Stimulated activated CD8-positive, alpha-beta memory T cell treated with anti-CD3 and anti-CD28 coated beads, Interleukin-4, amount 100 ng/mL, for 4 hours (primary cell): ENCODE measurements at places on chromosomes 7 and 10.

GRCh38 chr7:100545360-100546128 lies 6.5 kb downstream of the AGFG2 start:
- DNase-seq: no peak

- DNase-seq: no peak
Observed at GRCh38 chr10:21135023-21135931, 238.2 kb upstream of the NEBL start.

- DNase-seq: no peak
Observed at GRCh38 chr7:80216996-80217842, 82.6 kb downstream of the GNAI1 start.

DNA sequence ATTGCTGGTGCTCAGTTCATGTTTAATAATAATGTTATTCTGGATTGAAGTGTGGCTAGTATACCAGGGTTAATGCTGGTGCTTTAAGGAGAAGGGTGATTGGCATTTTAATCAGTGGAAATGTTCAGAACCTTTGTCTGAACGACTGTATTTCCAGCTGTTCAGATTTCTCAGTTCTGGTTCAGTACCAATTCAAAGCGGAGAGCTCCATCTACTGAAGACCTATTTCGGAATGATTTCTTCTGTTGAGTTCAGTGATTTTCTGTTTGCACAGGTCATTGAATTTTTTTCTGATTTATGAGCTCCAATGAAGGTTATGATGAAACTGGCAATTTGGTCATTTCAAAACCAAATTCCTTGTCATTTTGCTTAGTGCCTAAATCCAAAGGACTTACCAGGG lies 160.1 kb downstream of the EXOC4 start:
- DNase-seq: no peak

DNA sequence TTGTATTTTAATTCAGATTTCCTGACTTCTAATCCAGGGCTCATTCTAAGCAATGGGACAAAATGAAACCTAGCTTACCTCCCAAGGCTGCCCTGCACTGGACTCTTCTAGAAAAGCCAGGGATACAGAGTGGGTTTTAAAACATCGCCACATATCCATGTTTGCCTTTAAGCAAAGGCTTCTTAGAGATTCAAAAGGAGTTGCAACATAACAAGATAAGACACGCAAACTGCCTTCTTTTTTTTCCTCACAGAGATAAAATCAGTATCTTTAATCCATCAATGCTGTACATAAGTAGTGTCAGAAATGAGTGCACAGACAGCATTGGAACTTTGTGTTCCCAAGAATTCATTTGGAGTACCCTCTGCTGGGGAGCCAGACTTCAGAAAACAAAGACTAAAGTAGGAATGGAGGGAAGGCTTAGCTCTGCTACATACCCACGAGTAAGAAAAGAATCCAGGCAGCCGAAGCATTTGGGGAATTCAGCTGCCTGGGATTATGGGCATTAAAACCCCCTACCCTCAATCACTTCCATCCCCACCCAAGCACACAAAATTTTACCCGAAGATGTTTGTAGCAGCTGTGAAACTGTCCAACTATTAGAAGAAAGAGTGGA lies 427.8 kb downstream of the ARL4A start:
- DNase-seq: no peak

DNA sequence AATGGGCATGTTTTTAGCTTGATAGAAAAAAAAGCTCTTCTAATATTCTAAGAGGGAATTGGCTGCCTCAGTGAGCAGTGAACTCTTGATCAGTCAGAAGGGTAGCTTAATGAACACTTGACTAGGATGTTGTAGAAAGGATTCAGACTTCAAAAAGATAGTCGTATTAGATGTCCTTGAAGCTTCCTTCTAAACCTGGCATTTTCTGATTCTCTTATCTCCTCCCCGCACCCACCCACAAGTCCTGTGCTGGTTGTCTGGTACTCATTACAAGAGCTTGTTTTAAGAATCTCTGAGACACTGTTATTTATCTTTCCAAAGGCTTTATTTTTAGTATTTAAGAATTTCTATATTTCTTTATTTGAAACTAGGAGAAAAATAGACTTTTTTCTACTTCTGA lies 7.4 kb upstream of the SMIM30 start:
- DNase-seq: no peak
